ENCODE measurements at places on chromosomes 16 and 17. TPM values are rescaled to one million over a fixed set of nuclear protein-coding genes. Genes with fewer than 3 reads are reported as not detected.

- DNase-seq = no peak
Observed at GRCh38 chr17:60817192-60817591, 139.5 kb downstream of the BCAS3 start.

DNA sequence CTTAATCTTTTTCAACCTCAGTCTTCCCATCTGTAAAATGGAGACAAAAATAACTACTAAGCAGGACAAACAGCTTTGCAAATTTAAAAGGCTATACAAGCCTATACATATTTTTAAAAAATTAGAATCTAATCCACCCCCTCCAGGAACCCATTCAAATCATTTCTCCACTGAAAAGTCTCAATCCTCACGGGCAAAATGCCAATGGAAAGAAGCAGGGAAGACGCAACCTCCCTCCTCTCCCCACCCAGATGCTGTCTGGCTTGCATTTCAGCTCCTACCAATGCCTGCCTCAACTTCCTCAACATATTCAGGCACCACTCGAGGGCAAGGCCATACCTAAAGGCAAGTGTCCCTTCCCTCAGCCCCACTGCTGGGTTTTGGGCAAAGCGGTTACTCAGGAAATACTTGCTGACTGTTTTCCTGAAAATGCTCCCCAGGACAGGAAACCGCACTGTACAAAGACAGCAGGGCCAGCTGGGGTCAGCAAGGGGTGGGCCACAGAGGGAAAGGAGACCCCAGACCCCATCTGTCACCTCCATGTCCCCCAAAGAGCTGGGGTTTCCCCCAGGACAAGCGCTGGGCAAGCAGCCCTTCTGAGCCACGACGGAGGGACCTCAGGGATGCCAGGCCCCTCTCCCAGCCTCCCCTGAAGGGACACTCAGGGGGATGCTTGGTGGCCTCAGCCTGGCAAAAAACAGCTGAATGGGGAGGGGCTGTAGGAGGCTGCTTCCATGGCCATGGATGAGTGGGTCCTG, 47.7 kb upstream of the DOC2B start:
- peak; percentile 43 for DNase-seq

DNA sequence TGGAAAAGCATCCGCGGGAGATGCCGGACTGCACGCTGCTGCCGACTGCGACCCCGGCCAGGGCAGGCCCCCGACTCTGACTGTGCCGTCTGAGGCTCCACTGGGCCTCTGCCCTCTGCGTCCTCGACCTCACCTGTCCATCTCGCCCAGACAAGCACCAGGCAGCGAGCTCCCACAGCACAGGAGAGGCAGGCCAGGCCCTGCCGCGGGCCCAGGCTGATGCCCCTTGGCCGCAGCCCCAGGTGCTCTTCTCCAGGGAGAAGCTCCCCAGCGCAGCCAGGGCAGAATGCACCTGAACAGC, 98.1 kb upstream of the DNAH17 start:
- DNase-seq = no peak

DNA sequence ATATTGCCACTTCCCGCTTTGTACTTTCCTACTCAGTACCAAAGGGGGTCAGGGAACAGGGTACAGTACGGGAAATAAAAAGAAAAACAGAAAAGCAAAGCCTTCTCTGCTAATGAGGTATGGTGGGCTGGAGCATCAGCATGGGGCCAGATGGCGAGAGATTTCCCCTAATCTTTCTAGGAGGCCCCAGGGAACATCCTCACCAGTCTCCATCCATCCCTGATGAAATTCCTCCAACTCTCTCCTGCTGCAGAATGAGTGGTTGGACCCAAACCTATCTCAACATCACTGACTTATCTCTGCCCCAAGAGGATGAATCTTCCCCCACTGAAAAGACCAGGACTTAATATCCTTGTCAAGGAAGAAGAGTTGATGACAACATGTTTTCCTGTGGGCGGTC, 185.6 kb downstream of the C16orf78 start:
- no peak for DNase-seq

GRCh38 chr16:85959686-85960085, 60.7 kb downstream of the IRF8 start:
- no peak for DNase-seq

- DNase-seq = peak; percentile 88
Observed at GRCh38 chr16:85611444-85612190, 1.5 kb upstream of the GSE1 start.

GRCh38 chr17:81470944-81471817, 41.4 kb downstream of the ACTG1 start:
- DNase-seq = no peak

- peak; percentile 69 for DNase-seq
Observed at GRCh38 chr17:57666946-57667345, 78.2 kb downstream of the CCDC182 start.

- DNase-seq = no peak
Observed at GRCh38 chr16:14958970-14959369, 15.9 kb upstream of the PDXDC1 start.

- no peak for DNase-seq
Observed at GRCh38 chr16:86408685-86409084, 101.6 kb upstream of the FOXF1 start.

- no peak for DNase-seq
Observed at GRCh38 chr16:22898131-22898530, 84.2 kb downstream of the HS3ST2 start.

- DNase-seq = no peak
Observed at GRCh38 chr17:17560975-17561374, 30.5 kb downstream of the PEMT start.

DNA sequence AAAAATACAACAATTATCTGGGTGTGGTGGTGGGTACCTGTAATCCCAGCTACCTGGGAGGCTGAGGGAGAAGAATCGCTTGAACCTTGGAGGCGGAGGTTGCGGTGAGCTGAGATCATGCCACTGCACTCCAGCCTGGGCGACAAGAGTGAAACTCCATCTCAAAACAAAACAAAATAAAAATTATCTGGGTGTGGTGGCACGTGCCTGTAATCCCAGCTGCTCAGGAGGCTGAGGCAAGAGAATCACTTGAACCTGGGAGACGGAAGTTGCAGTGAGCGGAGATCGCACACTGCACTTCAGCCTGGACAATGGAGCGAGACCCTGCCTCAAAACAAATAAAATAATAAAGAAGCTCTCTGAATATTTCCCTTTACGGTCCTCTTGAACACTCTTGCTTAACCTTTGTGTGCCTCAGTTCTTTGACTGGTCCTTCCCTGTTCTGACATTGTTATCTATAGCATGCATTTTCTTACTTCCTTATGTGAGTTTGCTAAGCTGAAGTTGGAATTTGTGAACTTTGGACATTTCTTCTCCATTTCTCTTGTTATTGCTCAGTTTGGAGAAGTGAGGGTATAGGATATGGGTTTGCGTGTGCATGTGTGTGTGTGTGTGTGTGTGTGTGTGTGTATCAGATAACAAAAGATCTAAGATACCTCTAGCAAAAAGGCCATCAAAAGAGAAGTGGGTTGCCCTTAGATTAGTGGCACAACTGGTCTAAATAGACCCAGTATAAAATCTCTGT, 29.7 kb upstream of the WSB1 start:
- no peak for DNase-seq

GRCh38 chr16:57277586-57277985, 6.9 kb downstream of the PLLP start:
- no peak for DNase-seq

DNA sequence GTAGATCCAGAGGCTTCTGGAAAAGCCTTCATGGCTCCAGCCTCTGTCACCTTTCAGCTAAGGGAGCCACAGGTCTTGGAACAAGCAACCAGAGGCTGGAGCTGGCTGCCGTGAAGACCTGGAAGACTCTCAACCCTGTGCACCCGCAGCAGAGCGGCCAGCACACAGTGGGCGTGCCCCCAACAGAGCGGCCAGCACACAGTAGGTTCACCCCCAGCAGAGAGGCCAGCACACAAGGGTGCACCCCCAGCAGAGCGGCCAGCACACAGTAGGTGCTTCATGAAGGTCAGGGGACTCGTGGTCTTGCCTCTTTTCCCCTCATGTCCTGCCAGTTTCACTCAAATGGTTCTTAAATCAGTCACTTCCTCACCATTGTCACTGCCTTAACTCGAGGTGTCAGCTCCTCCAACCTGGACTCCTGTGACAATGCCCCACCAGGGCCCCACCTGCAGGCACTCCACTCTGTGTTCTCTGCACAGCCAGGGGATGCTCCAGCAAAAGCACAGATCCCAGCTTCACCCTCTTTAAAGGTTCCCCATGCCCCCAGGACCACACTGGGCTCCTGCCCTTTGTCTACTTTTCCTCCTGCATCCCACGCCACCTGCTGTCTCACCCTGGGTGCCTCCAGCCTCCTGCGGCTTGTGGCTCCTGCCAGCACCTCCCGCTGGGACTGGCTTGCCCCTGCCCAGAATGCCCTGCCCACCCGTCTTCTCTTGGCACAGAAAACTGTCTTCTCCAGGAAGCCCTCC, 42.4 kb upstream of the DOC2B start:
- peak; percentile 60 for DNase-seq

DNA sequence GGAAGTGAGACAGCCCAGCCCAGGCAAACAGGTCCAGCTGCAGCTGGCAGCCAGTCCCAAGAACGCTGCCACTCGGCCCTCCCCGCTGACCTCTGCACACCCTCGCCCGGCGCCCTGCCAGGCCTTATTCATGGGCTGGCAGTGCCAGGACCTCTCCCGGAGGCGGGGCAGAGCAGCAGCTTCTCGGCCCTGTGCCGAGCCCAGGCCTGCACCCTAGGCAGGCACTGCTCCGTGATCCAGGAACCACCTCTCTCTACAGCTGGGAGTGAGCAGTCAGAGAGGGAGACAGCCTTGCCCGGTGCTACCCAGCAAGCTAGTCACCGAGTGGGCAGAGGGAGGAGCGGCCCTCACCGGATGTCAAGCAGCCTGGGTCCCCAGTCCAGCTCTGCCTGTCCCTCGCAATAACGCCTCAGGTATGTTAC, 79.9 kb upstream of the CBX4 start:
- peak; percentile 91 for DNase-seq

- peak; percentile 68 for DNase-seq
Observed at GRCh38 chr17:45749831-45750335, 34.2 kb upstream of the CRHR1 start.

DNA sequence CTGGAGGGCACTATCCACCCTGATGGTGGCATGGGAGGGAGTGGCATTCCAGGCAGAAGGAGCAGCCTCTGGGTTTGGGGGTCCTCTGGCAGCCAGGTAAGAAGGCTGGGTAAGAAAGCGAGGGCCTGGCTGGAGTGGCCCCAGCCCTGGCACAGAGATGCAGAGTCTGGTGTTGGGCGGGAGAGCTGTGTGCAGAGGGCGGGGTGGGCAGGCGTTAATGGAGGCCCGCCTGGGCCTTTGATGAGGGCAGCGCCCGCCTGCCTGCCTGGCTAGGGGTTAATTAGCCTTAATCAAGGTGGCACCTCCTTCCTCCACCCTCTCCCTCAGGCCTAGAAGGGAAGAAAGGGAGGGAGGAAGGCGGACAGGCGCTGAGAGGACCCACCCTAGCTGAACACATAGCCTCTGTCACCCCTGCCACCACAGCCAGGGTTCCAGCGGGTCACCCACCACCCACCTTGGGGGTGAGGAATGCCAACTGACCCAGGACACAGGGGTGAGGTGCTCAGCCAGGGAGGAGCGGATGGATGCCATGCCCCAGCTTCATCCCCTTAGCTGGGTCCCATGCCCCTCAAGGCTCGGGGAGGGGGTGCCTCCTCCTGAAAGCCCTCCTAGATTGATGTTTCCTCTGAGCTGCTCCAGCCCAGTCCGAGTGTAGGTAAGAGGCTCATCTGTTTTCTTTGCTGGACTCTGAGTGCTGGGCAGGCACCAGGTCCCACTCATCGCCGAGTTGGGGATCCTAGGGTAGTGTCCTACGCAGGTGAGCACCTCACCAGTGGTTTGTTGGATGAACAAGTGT, 13.4 kb upstream of the FAM83G start:
- DNase-seq = no peak

DNA sequence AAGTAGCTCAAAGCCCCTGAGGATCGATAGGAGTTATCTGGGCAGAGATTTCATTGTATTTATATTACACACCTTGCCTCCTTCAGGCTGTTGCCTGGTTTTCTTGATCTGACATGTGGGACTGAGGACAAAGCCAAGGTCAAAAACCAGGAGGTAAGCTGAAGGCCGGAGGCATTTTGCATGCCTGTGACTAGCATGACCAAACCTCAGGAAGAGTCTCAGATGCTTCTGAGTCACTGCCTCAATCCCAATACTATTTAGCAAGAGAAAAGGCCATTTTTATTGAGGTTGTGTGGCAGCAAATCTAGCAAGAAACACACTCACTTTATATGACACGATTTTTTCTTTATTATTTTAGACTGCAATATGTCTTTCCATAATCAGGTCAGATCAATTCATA, 968.1 kb downstream of the CDH11 start:
- no peak for DNase-seq

GRCh38 chr17:78787444-78787843, 5.4 kb upstream of the CYTH1 start:
- no peak for DNase-seq

GRCh38 chr16:89613231-89613953, at the start of gene DPEP1:
TSS of gene DPEP1 (plus strand) at chr16:89613642. CDS start at chr16:89630411, 16,769 bp downstream.
- no peak for DNase-seq

GRCh38 chr17:17913695-17914332, 58.4 kb downstream of the TOM1L2 start:
- DNase-seq = peak; percentile 80

GRCh38 chr16:17232487-17232886, 238.3 kb downstream of the XYLT1 start:
- DNase-seq = peak; percentile 22

DNA sequence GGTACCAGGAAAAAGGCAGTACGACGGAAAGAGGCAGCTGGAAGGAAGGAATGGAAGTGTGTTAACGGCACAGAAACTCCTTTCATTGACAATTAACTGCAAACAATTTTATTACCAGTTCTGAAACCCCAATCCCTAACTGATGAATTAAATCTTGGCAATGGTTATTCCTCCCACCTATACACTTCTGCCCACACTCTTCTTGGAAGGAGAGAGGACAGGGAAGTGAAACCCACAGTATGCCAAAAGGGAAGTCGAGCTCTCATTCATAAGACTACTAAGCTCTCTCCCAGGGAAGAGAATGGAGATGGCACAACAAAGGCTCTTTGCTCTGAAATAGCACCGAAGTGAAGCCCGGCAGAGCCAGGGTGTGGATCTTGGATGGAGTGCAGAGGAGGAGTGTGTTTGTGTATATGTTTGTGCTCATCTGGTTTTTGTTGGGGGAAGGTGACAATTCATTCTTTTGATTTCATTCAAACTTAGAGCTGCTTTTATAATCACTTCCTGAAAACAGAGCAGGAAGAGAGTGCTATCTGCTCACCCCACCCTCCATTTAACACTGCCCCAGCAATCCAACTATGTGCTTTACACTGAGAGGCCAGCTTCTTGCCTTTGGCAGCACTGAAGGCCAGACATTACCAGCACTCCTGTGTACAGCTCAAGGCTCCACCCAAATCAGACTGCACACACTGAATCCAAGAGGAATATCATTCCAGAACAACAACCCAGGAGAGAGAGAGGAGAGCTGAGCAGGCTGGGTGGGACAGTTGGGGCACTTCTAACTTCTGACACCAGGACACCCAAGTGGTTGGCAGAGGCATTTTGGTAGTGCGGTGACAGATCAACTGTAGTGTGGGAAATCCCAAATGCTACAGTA, 68.7 kb downstream of the HIC1 start:
- no peak for DNase-seq

- no peak for DNase-seq
Observed at GRCh38 chr16:23113185-23113584, 36.1 kb downstream of the USP31 start.

Gene SMTNL2
- 8.1 TPM for total RNA-seq

Gene GP1BA
- not detected for total RNA-seq

Gene G6PC1
- total RNA-seq = not detected

Gene CTRB2
- not detected for total RNA-seq

Gene GSG1L
- 8.0 TPM for total RNA-seq

Gene BICDL2
- total RNA-seq = not detected

Gene NPIPA8
- 0.46 TPM for total RNA-seq

Gene PPM1E
- total RNA-seq = 1.1 TPM

Gene GSPT1
- total RNA-seq = 86.6 TPM
